Stimulated activated CD8-positive, alpha-beta memory T cell treated with anti-CD3 and anti-CD28 coated beads, Interleukin-7, amount 100 ng/mL, for 1 hour (primary cell): ENCODE measurements at places on chromosomes 5 and 9.

- no peak for DNase-seq
These were observed 151.0 kb downstream of the GPBP1 start for GRCh38 chr5:57324861-57325260.

- DNase-seq = no peak
These were observed 9.4 kb downstream of the MYOZ3 start for GRCh38 chr5:150670275-150670947.

GRCh38 chr5:113163328-113163727 is 186.7 kb downstream of the DCP2 start:
- no peak for DNase-seq

- DNase-seq = no peak
These were observed 1.2 kb upstream of the MEGF9 start for GRCh38 chr9:120715389-120715924.

- no peak for DNase-seq
These were observed 49.3 kb downstream of the F2R start for GRCh38 chr5:76765249-76765648.

GRCh38 chr5:161007879-161008278 is 155.9 kb upstream of the ATP10B start:
- DNase-seq = no peak

DNA sequence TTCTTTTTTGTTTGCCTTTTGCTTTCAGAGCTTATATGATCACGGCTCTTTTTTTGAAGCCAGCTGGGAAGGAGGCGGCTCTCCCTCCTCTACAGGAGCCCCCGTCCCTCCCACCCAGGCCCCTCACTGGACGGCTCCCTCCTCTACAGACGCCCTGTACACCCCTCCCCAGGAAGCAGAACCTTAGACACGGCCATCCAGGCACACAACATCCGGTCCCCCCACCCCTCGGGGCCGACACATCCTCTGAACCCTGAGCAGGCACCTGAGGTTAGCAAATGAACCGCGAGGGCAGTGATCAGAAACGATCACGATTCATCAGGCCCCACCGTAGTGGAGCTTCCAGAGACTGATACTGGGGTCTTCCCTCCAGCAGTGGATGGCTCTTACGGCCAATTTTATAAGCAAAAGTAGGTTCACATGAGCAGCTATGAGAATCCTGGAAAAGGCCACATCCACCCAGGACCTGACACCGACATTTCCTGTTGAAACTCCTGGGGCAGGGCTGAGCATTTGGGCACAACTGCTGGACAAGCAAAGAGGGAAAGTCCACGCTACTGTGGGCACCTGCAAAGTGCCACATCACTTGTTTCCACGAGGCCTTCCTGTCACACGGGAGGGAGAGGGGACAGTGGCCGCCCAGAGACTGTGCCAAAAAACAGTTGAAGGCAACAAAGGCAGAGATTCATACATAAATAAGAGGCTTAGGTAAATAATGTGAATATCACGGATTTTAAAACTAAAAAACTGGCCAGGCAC is 78.9 kb downstream of the SEMA4D start:
- no peak for DNase-seq

DNA sequence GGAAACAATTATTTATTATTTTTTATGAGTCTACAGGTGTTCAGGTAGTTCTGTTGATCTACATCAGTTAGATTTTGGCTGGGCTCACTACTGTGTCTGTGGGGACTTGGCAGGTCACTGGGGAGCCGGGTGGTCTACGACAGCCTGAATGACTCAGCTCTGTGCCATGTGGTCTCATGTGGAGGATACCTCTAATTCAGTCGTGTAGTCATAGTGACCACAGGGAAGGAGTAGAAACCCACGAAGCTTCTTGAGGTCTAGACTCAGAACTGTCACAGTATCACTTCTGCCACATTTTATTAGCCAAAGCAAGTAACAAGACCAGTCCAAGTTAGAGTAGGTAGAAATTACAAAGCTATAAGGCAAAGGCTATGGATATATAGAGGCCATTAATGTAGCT is 64.7 kb upstream of the GRAMD2B start:
- DNase-seq = no peak

- DNase-seq = no peak
These were observed 340.4 kb downstream of the CTNND2 start for GRCh38 chr5:11563822-11564221.

DNA sequence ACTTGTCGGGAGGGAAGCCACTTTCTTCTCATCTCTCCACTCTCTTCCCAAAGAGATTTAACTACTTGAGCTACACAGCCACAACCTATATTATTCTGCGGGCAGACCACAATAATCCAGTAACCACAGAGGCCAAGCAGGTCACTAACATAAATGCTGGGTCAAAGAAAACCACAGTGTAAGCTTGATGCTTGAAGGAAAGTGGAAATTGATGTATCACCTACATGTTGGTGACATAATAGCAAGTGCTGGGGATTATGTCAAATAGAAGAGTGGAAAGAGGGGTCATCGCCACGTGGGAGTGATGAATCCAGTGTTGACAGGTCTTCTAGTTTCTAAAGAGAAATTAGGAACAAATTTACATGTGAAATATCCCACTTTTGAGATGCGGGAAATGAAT is 40.9 kb downstream of the RFK start:
- no peak for DNase-seq
